Activated CD4-positive, alpha-beta T cell treated with anti-CD3 and anti-CD28 coated beads for 1 hour (primary cell): ENCODE measurements at places on chromosomes 12 and 14.

DNA sequence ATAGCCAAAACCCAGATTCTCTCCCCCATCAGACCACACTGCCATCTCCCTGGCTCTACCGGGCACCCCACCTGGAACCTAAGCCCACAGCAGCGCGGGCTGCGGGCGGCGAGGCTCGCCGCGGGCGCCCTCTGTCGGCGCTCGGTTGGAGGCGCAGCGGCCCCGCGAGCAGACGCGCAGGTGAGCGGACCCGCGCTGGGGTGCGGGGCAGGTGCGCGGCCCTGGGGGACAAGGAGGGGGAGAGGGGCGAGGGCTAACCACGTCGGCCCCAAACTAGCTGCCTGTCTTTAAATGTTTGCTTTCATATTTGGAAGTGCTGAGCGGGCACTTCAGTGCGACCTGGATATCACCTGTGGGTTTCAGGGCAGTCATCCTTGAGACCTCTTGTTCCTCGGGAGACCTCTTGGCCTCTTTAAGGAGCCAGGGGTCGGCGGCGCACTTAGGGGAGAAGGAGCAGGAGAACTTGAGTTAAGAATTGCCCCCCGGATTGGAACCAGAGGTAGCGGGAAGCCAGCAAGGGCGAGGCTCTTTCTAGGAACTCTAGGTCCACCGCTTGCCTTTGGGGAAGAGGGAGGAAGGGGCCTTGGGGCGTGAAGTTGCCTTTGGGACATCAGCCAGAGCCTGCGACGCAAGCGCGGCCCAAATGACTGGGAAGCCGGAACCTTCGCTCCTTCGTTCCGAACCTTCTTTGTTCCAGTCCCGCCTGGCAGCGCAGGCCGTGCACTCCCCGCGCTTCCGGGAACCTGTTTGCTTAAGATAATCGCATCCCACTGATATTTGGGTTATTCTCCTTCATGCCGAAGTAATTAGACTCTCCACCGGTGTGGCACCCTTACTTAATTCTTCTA is 78.7 kb downstream of the NEDD1 start:
- DNase-seq: peak; percentile 26

- DNase-seq: no peak
Measured at GRCh38 chr14:91277546-91278382, 33.3 kb upstream of the GPR68 start.

GRCh38 chr14:98954349-98955000 is 317.5 kb downstream of the BCL11B start:
- DNase-seq: no peak

GRCh38 chr14:65191716-65192115 is 89.4 kb upstream of the MAX start:
- DNase-seq: no peak

DNA sequence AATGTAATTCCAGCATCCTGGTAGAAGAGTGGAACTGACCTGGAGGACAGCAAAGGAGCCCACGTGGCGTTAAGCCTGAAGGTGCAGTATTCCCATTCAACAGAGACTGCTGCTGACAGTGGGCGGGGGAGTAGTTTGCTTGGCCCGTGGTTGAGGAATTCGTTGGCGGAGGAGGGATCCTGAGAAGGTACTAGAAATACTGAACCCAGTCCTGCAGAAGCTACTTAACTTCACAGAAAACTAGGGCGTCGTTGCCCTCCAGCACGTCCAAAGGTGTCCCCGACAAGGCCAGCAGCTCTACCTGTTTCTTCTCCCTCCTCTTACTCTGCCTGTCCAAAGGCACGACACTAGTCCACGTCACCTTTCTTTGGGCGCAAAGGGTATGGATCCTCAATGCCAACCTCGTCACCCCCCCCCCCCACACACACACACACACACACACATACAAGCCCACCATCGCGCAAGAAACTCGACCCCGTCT is 303 bp downstream of the PUS7L start:
- no peak for DNase-seq
